ENCODE measurements at places on chromosomes 7 and 10.

GRCh38 chr7:155974186-155974897, 162.1 kb upstream of the SHH start:
- no peak for DNase-seq

- no peak for DNase-seq
These were observed 43.5 kb downstream of the ATRNL1 start for GRCh38 chr10:115136616-115137015.

GRCh38 chr10:1577373-1577770, 160.0 kb downstream of the ADARB2 start:
- no peak for DNase-seq

DNA sequence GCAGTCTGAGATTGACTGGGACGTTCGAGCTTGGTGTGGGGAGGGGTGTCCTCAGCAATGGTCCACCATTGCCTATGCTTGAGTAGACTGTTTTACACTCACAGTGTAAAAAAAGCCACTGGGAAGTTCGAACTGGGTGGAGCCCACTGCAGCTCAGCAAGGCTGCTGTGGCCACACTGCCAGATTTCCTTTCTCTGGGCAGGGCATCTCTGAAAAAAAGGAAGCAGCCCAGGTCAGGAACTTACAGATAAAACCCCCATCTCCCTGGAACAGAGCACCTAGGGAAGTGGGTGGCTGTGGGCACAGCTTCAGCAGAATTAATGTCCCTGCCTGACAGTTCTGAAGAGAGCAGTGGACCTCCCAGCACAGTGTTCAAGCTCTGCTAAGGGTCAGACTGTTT, 80.3 kb downstream of the BICC1 start:
- no peak for DNase-seq

DNA sequence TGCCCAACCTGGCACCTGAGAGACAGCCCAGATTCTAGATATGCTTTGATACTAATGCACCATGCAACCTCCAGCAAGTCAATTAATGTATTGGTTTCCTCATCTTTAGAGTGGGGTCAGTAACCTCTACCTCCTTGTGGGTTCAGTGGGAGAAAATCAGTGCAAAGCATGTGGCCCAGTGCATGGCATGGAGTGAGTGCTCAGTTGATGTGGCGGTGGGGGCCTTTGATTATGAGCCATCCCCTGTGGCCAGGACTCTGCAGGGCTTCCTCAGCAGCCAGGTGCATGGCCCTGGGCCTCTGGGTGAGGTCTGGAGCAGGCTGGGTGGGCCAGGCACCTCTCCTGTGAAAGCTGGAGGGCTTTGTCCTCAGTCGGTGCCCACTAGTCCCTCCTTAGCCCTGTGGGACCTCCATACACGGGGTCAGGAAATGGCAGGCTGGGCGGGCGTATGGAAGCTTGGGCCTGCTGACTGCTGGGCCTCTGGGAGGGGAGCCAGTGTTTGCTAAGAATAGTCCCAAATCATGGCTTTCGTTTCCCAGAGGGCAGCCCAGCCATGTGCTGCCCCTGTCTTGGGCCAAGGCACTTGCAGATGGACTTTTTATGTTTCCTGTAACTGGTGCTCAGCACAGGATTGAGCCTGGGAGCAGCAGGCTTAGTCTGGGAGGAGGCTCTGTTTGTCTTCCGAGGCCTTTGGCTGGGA, 3.4 kb downstream of the PALD1 start:
- no peak for DNase-seq

- DNase-seq, result no peak
These were observed 25.4 kb upstream of the INPP5F start for GRCh38 chr10:119700321-119700954.

- DNase-seq, result no peak
These were observed 761.9 kb downstream of the TYW1 start for GRCh38 chr7:67758551-67758950.

DNA sequence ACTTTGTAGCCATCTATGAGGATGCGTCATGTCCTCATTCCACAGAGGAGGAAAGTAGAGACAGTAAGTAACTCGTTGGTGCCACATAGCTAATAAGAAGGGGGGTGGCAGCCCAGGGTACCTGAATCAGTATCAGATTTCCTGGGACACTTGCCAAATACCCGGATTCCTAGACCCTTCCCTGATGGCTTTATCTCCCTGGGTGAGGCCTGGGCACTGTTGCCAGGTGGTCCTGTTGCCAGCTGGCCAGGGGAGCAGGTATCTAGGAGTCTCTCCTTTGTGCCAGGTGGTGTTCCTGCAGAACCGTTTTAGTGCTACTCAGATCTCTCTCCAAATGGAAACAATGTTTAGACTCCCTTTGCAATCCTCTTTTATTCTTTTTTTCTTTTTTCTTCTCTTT, 12.7 kb downstream of the SLC29A3 start:
- no peak for DNase-seq

- no peak for DNase-seq
These were observed 17.7 kb upstream of the PPP1R3A start for GRCh38 chr7:113936535-113936934.

DNA sequence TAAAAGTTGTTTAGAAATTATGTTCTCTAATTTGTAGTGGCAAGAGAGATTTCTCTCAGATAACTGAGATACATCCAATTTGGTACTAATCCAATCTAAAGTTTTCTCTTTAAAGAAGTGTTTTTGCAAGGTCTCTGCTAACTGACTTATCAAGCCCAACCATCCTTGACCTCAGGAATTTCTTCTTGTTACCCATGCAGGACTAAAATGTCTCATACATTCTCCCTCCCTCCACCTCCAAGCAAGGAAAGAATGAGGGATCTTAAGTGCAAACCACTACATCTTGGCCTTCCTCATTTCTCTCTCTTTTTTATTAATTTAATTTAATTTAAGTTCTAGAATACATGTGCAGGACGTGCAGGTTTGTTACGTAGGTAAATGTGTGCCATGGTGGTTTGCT, 12.8 kb downstream of the NRAP start:
- DNase-seq, result no peak

GRCh38 chr10:61301575-61301974, 151.6 kb downstream of the TMEM26 start:
- DNase-seq, result no peak

DNA sequence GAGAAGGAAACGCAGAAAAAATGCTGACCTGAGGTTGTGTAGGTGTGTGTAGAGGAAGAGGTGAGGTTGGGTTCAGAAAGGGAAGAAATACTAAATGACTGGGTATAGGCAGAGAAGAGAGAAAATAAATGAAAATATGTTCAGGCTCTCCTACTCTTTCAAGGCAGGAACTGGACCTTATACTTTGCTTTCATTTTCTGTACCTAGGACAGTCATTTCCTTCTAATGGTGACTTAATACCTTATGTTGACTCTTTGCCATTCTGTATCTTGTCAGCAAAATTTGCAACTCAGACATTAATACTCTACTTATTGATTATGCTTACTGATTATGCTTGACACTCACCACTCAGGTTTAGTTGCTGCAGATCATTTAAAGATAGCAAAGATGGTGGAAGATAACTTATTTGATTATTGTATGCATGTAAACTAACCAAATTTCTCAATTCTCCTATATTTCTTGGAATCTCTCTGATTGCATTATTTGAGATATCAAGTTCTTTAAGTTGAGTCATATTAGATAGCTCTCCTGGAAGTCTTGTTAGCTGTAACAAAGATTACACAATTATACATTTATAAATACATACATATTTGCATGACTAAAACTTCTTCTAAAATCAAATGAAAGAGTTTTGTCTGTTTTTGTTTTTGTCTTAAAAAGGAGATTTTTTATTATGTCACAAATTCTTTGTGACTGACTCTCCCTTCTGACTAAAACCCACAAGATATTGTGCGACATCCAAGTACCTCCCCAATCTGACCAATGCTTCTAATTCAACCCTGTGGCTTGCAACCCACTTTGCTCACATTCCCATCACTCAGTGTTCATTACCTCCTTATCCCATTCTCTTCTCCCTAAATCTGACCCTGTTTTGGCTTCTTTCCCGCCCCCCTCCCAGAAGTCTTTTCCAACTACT, 20.0 kb downstream of the LRRD1 start:
- DNase-seq, result no peak

GRCh38 chr7:128402356-128402755, 7.4 kb downstream of the IMPDH1 start:
- DNase-seq, result no peak

DNA sequence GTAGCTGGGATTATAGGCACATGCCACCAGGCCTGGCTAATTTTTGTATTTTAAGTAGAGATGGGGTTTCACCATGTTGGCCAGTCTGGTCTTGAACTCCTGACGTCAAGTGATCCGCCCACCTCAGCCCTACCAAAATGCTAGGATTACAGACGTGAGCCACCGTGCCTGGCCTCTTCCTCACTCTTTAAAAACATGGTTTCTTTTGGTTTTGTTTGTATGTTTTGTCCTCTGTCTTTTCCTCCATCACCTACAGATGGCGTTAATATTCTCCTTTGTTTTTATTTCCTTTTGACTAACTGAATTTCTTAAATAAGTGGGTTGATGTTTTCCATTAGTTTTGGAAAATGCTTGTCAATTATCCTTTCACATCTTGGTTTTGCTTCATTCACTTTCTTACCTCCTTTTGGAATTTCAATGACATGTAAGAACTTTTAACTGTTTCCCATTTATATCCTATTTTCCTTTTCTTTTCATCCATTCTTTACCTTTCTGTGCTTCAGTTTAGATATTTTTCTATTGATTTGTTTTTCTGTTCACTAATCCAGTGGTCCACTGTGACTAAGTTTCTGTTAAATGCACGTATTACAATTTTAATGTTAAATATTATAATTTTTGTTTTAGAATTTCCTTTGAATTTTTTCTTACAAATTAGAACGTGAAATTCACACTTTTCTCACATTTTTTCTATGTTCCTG, 104.1 kb downstream of the ZNF467 start:
- no peak for DNase-seq

DNA sequence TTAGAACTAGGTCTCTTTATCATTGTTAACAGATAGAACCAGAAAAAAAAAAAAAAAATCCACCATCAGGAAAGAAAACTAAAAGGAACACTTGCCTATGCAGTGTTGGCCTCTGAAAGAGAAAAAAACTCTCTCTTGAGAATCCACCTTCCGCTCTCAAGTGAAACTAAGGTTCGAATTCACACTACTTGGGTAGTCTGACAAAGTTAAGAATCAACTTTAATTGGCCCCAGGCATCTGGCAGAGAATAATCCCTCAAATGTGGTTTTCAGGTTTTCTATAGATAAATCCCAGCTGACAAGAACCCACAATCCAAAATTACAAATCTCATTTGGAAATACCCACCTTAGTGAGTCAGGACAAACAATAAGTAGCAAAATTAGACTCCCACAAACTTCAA, 199.7 kb upstream of the LRRN3 start:
- no peak for DNase-seq

DNA sequence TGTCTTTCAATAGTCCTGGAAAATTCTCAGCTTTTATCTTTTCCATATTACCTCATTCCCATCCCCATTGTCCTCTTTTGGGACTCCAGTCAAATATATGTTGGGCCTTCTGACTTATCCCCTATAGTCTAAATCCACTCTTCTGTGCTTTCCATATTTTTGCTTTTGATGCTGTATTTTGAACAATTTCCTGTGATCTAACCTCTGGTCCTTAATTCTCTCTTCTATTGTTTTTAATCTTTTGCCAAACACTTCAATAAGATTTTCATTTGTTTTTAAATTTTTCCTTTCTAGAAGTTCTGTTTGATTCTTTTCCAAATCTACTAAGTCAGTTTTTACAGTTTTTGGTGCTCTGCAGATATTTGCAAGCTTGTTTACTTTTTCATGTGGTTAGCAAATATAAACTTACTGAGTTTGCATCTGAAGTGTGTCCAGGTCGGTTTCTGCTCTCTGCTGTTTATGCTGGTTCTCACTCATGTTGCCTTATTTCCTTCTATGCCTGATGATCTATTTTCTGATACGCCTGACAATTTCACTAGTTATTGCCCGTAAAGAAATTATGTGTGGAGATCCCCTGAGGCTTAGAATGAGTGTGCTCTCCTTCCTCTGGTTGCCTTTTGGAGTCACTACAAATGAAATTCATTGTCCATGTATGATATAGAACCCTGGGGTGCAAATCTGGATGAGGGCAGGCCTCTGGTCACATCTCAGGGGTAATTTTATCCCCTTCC, 110.4 kb downstream of the RBM20 start:
- DNase-seq, result no peak

- no peak for DNase-seq
These were observed 84.7 kb downstream of the ARL5B start for GRCh38 chr10:18743926-18744325.

DNA sequence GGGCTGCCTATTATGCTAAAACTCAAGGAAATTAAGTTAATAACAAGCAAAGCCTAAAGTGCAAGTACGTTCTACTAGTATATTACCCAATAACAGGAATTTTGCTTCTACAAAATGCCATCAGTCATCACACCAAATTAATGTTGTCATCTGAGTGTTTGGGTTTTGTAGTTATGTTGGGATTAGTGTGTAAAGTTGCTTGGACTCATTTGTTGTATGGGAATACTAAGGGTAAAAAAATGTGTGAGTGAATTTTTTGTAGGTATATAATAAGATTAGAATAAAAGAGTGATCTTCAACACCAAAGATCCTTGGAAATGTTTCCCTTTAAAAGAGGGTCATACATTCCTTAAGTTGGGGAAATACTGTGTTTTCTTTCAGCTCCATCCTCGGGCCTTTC, 38.6 kb downstream of the NRP1 start:
- no peak for DNase-seq

- DNase-seq, result no peak
These were observed 56.6 kb upstream of the LAMB1 start for GRCh38 chr7:108059526-108059925.

DNA sequence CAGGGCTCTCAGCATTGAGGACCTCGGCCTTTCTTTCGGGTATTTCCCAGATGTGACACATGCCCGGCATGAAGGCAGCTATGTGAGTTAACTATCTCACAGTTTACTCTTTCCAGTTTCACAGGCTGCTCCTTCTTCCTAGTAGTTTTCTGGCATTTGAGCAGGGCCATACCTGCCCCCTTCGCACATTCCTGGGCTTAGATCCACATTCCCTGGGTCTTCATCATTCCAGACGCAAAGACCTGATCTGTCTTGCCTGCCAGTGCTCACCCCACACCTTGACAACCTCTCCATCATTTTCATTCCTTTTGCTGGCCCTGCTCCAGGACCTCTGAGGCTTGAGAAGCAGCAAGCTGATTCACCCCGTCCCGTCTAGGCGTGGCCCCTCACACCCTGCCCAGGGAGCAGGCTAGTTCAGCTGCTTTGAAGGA, 227.5 kb downstream of the WDR11 start:
- no peak for DNase-seq

GRCh38 chr7:47516386-47516785, 65.5 kb downstream of the TNS3 start:
- DNase-seq, result no peak
